ENCODE measurements at places on chromosomes 2 and 18.

DNA sequence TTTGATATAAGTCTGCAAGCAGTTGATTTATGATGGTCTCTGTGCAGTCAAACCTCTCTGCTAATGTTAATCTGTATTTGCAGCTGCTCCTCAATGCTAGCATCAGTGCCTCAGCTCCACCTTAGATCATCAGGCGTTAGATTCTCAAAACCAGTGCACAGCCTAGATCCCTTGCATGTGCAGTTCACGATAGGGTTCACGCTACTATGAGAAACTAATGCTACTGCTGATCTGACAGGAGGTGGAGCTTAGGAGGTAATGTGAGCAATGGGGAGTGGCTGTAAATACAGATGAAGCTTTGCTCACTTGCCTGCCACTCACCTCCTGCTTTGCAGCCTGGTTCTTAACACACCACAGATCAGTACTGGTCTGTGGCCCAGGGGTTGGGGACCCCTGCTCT lies 18.4 kb downstream of the RBKS start:
- DNase-seq = no peak

- DNase-seq = peak; percentile 18
These were observed 1.7 kb downstream of the FZD7 start for GRCh38 chr2:202035089-202035940.

- DNase-seq = no peak
These were observed 20.2 kb upstream of the MRO start for GRCh38 chr18:50839996-50840395.

GRCh38 chr18:44758861-44759631 lies 78.4 kb downstream of the SETBP1 start:
- DNase-seq = no peak

DNA sequence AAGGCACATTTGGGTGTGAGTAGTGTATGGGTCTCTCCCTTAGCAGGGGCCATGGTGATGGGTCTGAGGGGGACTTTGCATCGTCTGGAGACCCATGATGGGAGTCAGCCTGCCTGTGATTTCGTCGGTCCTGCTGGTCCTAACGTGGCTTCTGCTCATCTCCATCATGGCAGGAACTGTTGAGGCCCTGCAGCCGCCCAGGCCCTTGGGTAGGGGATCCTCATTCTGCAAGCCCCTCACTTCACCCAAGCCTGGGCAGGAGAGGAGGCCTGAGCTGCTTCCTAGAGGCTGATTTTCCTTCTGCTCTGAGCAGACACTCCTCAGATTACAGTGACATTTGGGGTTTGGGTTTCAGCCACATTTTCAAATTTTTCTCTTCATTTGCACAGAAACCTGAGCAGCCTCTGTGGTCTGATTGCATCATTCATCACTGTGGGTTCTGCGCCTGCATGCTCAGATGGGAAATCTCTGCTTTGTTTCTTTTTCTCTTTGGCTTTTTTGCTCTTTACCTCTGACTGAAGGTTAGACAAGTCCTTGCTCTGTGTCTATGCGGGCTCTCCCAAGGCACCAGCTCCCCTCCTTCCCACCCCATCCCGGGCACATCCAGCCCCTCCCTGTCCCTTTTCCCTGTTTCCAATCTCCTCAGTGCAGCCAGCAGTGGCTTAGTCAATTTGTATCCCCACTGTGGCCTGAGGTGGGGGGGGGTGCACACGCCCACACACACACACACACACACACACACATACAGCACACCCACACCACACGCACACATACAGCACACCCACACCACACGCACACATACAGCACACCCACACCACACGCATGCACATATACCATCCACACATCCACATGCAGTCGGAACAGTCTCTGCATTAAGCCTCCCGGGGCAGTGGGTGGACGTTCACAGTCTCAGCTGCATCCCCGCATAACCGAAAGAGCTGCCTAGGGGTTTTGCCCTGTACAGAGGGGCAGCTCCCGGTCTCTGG lies 305.4 kb upstream of the HS6ST1 start:
- no peak for DNase-seq

DNA sequence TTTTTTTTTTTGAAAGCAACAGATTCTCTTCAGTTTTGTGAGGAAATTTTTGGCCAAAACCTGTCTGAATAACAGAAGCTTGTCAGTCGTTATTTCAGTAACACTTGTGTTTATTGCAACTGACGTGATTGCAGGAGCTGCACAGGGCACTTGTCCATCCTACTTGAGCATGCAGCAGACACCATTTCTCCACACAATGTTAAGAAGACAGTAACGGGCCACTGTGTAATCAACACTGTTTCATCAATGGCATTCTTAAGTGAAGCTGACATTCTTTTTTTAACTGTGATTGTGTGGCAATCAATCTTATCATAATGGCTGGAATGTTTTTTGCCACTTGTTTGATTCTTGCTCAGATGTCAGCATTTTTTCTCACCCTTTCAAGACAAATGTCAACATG lies 50.1 kb upstream of the PIEZO2 start:
- no peak for DNase-seq

DNA sequence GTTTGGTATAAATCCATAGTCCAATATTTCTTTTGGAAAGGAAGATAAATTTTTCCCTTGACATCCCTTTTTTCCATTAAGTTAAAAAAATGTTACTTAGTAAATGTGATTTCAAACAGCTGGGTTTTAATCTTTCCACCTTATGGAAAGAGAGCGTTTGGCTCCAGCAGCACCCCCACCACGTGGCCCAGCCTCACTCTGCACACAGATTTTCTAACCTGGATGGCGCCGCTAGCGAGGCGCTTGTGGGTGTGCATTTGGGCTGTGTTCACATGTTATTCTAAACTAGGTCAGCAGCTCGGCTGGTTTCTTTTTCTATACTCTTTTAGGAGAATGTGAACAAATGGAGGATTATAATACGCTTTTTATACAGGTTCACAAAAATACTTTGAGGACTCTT lies 218.0 kb downstream of the LDLRAD4 start:
- no peak for DNase-seq

DNA sequence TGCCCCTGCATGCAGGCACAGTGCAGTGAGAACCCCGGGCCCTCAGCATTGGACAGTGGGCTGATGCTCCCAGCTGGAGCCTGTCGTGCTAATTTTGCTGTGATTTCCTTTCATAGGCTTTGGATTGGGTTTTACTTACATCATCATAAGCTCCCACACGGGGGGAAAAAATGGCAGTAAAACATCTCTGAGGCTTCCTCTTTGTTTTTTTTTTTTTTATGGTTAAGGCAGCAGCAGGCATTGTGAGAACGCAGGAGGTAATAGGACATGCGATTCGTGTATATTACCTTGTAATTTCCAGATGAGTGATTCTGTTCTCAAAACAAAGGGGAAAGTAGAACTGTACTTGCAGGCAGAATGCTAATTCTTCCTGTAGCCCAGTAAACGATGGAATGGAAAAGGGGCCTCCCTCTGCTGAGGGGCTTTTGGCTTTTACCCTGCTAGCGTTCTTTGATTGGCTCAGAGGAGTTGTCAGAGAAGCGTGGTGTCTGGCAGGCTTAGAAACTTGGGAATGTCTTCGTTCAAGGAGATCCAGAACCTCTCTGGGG lies 89.7 kb downstream of the NPAS2 start:
- no peak for DNase-seq

- no peak for DNase-seq
These were observed 29.2 kb downstream of the EPAS1 start for GRCh38 chr2:46326231-46326980.

DNA sequence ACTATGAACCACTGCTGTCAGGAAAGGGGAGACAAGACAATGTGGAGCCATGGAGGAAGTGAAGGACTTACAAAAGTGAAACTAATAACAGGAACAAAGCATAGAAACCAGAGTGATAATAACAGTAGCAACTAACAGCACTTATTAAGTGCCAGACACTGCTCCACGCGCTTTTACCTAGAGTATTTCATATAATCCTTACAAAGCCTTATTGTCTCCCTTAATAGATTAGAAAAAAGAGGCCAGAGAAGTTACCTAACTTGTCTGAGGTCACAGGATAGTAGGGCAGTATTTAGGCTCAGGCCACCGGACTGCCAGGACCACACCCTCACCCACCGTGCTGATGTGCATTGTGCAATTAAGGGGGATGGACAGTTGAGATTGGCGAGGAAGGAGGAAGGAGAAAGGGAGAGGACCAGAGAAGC lies 98.6 kb upstream of the NFU1 start:
- DNase-seq = no peak

GRCh38 chr2:33273479-33273878 lies 203.0 kb upstream of the RASGRP3 start:
- no peak for DNase-seq

- DNase-seq = no peak
These were observed 1.9 kb downstream of the CAD start for GRCh38 chr2:27219091-27219490.

DNA sequence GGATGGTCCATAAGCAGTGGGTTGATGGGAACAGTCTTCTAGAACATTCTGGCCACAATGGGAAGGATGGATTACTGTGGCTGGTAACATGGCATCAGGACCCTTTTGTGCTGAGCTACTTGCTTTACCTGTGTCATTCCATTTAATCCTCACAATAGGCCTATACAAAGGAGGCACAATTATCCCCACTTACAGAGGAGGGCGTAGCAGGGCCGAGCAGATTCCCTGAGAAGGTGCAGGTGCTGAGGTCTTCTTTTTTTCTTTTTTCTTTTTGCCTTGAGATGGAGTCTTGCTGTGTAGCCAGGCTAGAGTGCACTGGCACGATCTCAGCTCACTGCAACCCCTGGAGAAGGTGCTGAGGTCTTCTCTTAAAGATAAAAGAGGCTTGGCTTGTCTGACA lies 6.7 kb upstream of the LRRC30 start:
- DNase-seq = no peak

DNA sequence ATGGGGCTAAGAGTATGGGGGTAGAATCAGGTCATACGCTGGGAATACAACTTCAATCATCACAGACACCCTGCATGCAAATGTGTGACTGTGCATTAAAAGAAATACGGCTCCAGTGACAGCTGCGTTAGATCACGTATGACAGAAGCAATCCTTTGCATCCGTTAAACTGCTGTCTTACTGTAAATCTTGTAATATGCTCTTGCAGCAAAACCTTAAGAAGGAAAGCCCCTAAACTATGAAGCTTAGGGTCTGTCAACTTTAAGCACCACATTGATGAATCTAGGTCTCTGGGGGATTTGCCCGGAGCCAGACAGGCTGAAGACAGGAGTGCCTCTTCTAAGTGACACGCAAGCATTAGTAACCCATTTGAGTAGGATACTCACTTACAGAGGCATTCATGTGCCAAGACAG lies 84.7 kb upstream of the EML6 start:
- no peak for DNase-seq

DNA sequence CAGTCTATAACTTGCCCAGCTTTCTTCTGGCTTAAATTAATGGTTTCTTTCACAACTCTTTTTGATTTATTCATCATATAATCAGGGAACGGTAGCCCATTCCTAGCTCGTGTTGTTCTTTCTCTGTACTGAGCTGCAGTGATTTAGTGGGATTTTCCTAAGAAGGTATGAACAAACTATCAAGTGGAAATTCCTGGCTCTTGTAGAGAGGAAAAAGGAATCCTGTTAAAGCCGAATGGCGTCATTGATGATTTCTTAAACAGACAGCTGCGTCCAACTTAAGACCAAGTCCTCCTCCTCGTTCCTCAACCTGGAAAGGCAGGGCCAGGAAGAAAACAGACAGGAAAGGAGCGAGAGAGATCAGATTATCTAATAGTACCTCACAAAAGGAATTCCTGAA lies 69.2 kb upstream of the CABLES1 start:
- no peak for DNase-seq

- no peak for DNase-seq
These were observed 17.7 kb downstream of the MPP4 start for GRCh38 chr2:201680743-201681142.

DNA sequence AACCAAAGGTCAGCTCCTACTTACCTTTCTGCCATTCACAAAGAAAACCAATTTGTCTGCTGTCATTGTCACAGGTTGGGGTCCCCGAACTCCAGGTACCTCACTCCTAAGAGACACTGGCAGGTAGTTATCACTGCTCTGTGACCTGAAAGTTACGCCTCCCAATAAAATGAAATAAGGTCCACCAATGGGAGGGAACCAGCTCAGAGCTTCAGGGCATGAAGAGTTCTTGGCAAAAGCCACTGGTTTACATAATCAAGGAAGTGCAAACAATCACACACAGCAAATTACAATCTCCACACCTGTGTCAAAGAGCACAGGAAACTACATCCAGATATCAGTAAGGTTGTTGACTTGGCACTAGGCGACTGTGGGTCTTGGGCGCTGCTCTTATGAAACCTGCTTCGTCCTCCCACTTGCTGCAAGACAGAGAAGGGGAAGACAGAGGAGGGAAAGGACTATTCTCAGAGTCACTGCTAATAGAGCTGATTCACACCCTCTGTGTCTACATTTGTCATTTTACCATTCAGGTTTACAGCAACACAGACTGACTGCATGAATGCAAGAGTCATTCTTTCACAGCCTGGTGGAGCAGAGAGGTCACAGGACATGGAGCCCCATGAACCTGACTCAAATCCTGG lies at the start of gene XDH:
Gene XDH (minus strand): TSS at position 142 of the 641 bp plus-strand sequence. CDS start 76 bp downstream, at position 66.
- DNase-seq = no peak

DNA sequence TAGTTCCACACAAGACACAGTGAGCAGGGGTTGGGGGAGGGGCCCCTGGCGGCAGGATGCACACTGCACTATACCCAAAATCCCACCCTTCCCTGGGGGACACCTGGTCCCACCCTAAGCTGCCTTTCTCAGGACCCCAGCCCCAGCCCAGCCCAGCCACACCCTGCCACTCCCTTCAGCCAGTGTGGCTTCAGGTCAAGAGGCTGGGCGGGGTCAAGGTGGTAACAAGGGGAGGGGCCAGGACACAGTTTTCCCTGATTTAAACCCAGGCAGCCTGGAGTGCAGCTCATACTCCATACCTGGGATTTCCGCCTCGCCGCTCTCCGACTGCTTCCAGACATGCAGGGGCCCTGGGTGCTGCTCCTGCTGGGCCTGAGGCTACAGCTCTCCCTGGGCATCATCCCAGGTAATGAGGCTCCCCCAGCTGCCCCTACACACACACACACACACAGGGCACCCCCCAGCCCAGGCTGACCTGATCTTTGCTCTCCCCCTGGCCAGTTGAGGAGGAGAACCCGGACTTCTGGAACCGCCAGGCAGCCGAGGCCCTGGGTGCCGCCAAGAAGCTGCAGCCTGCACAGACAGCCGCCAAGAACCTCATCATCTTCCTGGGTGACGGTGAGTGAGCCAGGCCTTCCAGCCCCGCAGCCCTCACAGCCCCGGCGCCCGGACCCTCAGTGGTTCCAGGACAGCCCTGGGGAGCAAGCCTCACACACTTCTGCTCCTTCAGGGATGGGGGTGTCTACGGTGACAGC lies at the start of gene ALPG:
Gene ALPG (plus strand): TSS at position 289 of the 755 bp plus-strand sequence. CDS start 51 bp downstream, at position 340.
- no peak for DNase-seq

GRCh38 chr18:61845197-61845596 lies 47.6 kb downstream of the RNF152 start:
- no peak for DNase-seq

Data from substantia nigra (tissue), 51 donors.